ENCODE measurements at places on chromosomes 12 and 14.

GRCh38 chr14:95291859-95292542 lies 27.7 kb downstream of the CLMN start:
- peak; percentile 23 for DNase-seq

DNA sequence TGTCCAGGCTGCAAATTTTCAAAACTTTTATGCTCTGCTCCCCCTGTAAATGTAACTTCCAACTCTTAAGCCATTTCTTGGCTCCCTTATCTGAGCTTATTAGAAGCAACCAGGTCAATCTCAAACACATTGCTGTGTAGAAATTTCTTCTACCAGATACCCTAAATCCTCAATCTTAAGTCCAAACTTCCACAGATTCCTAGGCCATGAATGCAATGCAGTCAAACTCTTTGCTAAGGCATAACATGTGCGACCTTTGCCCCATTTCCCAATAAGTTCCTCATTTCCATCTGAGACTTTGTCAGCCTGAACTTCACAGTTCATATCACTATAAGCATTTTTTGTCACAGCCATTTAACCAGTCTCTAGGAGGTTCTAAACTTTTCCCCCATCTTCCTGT lies 64.5 kb downstream of the TMTC3 start:
- no peak for DNase-seq

DNA sequence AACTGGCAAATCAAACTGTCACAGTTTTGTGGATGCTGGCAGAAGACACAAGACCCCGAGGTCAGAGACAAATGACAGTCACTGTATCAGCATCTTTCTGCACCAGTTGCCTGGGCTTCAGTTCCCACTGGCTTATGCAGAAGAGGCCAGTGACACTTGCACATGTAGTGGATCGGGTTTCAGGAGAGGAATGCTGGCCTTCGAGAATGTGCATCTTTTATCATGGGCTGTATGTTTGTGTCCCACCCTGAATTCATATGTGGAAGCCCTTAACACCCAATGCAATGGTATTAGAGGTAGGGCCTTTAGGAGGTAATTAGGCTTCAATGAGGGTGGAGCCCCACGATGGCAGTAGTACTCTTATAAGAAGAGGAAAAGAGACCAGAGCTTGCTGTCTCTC lies 150.9 kb downstream of the SLC15A4 start:
- no peak for DNase-seq

DNA sequence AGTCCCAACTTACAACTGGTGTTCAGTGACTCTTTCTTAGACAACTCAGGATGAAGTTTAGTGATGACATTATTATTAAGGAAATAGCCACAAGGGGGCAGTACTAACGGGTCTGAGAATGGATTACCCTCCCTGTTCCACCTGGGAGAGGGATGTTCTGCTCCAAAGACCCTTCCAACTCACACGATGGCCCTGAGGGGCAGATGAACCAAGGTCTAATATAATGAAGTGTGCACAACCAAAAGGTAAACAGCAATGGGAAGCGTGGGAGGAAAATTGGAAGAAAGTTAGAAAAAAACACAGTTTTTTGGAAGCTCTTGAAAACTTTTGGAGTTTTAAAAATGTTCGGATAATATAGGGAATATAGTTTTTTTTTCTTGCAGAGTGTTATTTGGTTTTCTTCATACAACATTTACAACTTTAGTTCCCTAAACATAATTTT lies 24.0 kb downstream of the FGF6 start:
- peak; percentile 11 for DNase-seq

DNA sequence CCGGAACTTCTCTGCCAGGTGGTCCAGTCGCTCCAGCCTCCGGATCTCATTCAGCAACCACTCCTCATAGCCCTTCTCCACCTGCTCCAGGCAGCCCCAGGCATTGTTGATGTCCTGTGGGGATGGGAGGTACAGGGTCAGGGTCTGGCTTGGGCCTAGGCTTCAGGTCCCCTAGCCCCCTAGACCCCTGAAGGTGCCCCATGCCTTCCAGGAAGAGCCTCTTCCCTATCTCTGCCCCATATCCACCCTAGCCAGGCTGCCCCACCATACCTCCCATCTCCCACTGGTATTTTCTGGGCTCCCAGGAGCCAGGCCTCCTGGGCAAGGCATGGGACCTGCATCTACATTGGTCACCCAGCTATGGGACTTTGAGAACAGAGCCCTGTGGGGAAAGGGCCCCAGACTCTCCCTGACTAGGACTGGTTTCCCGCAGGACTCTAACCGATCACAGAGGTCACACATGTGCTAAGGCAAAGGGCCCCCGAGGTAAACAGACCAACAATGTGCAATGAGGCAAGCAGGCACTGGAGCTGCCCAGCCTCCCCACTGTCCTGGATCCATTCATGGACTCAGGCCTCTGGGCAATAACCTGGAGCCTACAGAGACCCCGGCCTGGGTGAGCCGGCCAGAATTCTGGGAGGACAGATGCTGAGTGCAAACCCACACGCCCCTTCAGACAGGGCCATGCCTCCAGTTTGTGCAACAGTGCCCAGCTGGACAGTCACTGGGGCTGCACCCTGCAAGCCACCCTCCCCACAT lies 88.8 kb downstream of the ACTN1 start:
- no peak for DNase-seq

DNA sequence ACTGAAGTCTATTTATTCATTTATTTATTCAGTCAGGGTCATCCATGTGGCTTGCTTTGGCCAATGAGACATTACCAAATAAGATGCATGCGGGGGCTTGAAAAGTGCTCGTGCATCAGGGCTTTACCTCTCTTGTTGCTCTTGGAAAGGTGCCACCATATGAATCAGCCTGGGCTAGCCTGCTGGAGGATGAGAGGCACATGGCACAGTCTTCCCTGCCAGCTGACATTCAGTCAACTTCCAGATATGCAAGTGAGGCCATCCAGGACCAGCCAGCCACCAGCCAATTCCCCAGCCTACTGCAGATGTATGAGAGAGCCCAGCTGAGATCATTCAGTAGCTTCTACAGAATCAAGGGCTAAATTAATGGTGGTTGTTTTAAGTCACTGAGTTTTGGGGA lies 105.2 kb upstream of the RPH3A start:
- peak; percentile 34 for DNase-seq

GRCh38 chr12:111409780-111410430 lies 4.2 kb downstream of the SH2B3 start:
- DNase-seq = peak; percentile 70

DNA sequence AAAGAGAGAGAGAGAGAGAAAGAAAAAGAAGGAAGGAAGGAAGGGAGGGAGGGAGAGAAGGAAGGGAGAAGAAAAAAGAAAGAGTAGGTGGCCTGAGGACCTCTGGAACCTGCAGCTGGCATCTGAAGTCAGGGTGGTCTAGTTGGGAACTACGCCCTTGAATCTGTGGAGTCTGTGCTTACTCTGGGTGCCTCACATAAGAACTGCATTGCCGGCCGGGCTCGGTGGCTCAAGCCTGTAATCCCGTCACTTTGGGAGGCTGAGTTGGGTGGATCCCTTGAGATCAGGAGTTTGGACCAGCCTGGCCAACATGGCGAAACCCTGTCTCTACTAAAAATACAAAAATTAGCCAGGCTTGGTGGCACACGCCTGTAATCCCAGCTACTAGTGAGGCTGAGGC lies 10.0 kb upstream of the NRDE2 start:
- no peak for DNase-seq

- DNase-seq = no peak
Measured at GRCh38 chr12:100555722-100556121, 17.8 kb upstream of the GAS2L3 start.

DNA sequence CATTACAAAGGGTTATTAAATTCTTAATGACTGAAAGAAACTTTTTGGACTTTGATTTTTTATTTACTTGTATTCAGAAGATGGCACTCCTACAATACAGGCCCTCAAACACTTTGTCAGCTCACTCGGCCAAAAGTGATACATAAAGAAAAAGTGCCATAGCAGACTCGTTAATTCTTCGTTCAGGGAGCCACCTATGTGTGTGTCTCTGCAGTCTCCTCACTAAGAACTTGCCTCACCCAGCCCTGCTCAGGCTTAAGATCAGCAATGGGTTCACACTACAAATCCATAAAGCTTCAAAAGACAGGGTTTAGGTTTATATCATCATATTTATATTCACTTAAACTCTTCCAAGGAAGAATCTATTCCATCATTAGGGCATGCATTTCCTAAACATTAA lies 11.5 kb downstream of the DCP1B start:
- DNase-seq = no peak

- DNase-seq = peak; percentile 87
Measured at GRCh38 chr14:69079188-69079742, 73.7 kb downstream of the DCAF5 start.

- no peak for DNase-seq
Measured at GRCh38 chr14:94103554-94104150, 6.9 kb upstream of the IFI27 start.

DNA sequence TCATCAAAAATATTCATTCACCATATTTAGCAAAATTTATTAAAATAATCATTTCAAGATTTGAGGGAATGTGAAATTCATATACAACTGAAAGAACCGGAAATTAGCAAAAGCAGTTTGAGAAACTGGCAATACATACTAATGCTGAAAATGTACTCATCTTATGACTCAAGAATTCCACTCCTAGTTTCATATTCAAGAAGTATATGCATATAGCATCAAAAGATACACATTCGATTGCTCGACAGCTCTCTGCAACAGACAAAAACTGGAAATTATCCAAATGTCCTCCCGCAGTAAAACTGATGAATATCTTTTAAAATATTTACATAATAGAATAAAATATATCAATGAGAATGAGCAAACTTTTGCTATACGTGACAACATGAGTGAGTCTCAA lies 189.2 kb upstream of the MGAT4C start:
- DNase-seq = no peak

- no peak for DNase-seq
Measured at GRCh38 chr12:51108136-51108535, 24.7 kb upstream of the CSRNP2 start.

- DNase-seq = no peak
Measured at GRCh38 chr14:30177781-30178180, 250.1 kb upstream of the PRKD1 start.

GRCh38 chr14:80223696-80224465 lies 12.6 kb upstream of the DIO2 start:
- no peak for DNase-seq

DNA sequence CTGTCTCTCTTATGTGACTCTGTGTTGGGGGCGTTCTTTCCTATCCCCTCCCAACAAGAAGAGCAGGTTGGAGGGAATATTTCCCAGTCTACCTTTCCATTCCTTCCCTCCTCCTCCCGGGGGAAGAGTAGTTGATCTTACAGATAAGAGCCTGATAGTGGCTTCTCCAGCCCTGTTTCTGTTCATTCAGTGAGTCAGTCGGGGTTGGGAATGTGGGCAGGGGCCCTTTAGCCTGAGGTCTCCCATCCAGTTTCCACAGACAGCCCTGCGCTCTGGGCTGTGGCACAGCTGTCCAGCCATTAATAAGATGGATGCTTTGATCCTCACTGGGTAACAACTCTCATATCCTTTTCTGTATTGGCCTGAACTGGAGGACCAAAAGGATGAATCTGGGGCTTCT lies 18.1 kb upstream of the PPP1R1A start:
- DNase-seq = no peak

- no peak for DNase-seq
Measured at GRCh38 chr14:82689948-82690347, 1156.3 kb upstream of the SEL1L start.

DNA sequence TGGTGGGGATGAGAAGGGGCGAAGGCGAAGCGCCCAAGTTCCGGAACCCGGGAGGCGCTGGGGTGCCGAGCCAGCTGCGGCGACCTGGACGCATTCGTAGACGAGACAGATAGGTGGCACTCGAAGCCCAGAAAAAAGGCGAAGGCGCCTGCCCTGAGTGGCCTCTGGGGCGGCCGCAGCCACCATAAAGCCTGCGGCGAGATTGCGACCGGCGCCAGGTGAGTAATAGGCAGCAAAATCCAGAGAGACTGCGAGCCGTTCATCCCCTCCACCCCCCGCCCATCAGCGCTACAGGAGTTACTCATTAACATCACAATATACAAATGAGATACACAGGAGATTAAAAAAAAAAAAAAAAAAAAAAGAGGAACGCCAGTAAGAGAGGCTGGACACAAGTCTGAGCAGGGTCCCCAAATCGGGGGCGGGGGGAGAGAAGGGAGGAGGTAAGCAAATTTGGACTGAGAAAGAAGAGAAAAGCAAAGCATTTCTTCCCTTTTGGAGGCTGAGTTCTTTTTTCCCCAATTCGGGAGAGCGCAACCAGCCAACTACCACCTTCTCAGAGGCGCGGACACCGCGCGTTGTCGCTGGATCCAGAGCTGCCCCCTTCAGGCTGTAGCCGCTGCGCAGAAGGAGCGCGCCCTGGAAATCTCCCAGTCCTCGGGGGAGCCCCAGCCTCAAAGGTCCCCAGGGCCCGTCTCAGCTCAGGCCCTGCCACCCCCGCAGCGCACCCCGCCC lies 15.7 kb downstream of the TBX3 start:
- DNase-seq = no peak

DNA sequence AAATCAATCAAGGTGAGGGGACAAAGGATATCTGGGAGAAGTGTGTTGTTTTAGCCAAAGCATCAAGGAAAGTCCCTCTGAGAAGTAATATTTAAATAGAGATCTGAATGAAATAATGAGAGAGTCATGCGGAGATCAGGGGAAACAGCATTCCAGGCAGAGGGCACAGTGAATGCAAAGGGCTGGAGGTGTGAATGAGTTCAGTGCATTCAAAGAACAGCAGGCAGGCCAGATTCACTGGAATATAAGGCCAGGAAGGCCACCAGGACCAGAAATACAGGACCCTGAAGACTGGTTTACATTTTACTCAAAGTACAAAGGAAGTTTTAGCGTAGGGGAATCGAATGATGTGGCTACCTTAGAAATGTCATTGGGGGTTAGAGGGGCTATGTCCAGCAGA lies 436.2 kb upstream of the TMEM132C start:
- no peak for DNase-seq

DNA sequence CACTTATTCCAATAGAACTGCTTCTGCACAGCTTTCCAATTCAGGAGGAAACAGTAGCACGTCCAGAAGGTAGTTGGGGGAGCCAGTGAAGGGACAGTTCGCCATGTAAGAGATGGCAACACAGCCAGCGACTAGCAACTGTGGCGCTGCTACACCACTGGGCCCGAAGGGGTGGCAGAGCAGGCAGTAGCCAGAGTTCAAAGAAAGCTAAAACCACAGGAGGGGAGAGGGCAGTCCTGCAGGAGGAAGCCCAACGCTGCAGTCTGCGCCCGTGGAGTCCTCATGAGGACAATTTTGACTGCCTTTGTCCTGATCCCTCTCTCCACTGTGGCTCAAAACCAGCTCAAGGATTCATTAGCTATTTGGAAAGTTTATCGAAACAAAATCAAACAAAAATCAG lies 591.2 kb downstream of the VRK1 start:
- no peak for DNase-seq

Data from HS-27A (cell line).